Suprapubic skin (tissue), 4 donors: ENCODE measurements at places on chromosomes 7 and 10.

GRCh38 chr10:29256586-29256985 lies 32.3 kb upstream of the LYZL1 start:
- H3K27ac ChIP-seq, result no peak overlapping the region
- peaks cover 4% of the 10 kb centered on the region for H3K4me1 ChIP-seq
- H3K4me3 ChIP-seq, result no peak overlapping the region
- no peaks in the 10 kb centered on the region for H3K36me3 ChIP-seq
- H3K27me3 ChIP-seq, result peaks cover 40% of the 10 kb centered on the region

- no peak for DNase-seq
- H3K4me1 ChIP-seq, result peaks cover 5% of the 10 kb centered on the region
- no peak overlapping the region for H3K27ac ChIP-seq
- H3K36me3 ChIP-seq, result no peaks in the 10 kb centered on the region
Observed at GRCh38 chr10:60848126-60848525, 69.8 kb downstream of the CDK1 start.

GRCh38 chr10:71804077-71804476 lies 30.8 kb upstream of the VSIR start:
- H3K36me3 ChIP-seq, result no peaks in the 10 kb centered on the region
- peaks cover 6% of the 10 kb centered on the region for H3K4me1 ChIP-seq
- no peaks in the 10 kb centered on the region for H3K27me3 ChIP-seq

DNA sequence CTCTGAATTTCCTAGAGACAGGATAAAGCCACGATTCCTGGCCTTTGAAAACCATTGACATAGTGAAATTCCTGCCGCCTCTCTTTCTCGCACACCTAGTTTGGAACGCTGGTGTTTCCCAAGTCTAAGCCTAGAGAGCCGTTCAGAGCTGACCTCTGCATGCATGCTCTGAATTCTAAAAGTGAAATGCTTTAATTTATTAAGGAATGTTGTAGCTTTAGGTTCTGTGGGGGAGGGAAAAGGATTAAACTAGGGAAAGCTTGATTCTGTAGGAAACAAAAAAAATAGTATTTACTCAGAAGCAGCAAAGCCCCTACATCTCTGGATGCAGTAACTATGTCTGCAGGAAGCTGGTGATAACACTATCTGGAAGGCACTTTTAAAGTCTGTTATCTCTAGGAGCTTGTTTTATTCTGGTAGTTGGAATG lies 27.3 kb downstream of the PFKP start:
- peaks cover 40% of the 10 kb centered on the region for H3K4me1 ChIP-seq
- DNase-seq, result no peak
- no peaks in the 10 kb centered on the region for H3K27me3 ChIP-seq
- peak overlapping the region; percentile 89 for H3K27ac ChIP-seq

DNA sequence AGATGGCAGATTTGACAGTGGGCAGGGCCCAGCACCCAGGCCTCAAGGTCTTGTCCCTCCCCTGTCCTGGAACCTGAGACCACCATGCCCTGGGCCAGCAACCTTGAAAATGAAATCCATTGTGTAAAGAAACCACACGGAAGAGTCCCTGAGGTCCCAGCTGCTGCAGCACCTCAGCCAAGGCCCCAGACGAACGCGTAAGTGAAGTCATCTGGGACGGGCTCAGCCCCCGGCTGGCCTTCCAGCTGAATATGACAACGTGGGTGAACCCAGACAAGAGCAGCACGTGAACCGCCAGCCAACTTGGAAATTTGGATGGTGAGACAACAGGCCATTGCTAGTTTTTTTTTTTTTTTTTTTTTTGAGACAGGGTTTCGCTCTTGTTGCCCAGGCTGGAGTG lies 70.3 kb downstream of the CYTH3 start:
- no peak overlapping the region for H3K4me3 ChIP-seq
- no peaks in the 10 kb centered on the region for H3K36me3 ChIP-seq
- no peak overlapping the region for H3K27ac ChIP-seq
- H3K27me3 ChIP-seq, result no peaks in the 10 kb centered on the region
- H3K4me1 ChIP-seq, result peaks cover 3% of the 10 kb centered on the region
- no peak for DNase-seq

DNA sequence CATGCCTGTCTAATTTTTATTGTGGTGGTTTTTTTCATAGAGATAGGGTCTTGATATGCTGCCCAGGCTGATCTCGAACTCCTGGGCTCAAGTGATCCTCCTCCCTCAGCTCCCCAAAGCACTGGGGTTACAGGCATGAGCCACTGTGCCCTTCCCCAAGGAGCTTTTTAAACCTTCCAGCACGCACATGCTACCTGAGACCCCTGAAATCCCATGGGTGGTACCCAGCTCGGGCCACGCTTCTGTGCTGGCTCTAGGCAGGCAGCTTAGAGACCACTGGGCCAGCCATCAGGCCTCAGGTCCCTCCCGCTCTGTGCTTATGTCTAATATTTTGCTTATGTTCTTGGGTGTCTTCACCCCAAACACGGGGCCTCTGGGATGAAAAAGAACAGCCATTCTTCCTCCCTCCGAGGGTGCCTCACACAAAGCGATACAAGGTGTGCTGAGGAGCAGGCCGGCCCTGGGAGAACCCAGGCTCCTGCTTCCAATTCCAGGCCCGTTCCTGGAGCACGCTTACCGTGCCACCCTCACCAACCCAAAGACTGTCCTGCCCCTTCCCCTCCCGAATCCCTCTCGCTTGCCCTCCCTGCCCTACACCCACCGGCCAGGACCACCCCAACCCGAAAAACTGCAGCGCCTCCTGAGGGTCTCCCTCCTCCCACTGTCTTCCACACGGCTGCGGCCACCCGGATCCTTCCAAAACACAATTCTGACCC lies 10.9 kb downstream of the SPOCK2 start:
- DNase-seq, result no peak
- H3K4me3 ChIP-seq, result no peak overlapping the region
- H3K27me3 ChIP-seq, result no peaks in the 10 kb centered on the region

DNA sequence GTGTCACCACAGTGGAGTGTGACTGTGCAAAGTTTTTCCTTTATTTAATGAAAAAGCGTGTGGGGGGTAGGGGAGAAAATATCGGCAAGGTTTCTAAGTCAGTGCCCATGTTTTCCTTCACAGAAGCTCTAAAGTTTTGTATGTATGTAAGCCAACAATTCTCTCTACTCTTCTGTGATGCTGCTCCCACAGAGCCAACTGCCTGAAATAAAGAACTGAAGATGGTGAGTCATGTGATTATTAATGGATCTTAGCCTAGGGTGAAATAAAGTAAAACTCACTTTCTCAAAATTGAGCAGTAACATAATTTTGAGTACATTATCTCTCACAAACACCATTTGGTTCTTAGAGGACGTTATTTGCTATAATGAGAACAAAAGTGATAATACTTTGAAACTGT lies 143.7 kb downstream of the ELMO1 start:
- H3K27ac ChIP-seq, result no peak overlapping the region
- H3K4me3 ChIP-seq, result no peak overlapping the region
- no peaks in the 10 kb centered on the region for H3K27me3 ChIP-seq
- H3K36me3 ChIP-seq, result no peaks in the 10 kb centered on the region
